SK-N-SH (cell line): ENCODE measurements at places on chromosomes 1 and 21.

- peak; percentile 95 for DNase-seq
These were observed 12.4 kb upstream of the SLC19A1 start for GRCh38 chr21:45554477-45555175.

GRCh38 chr1:29437946-29438345 is 201.6 kb downstream of the PTPRU start:
- DNase-seq, result no peak

GRCh38 chr1:33387625-33388024 is 43.3 kb downstream of the PHC2 start:
- no peak for DNase-seq

DNA sequence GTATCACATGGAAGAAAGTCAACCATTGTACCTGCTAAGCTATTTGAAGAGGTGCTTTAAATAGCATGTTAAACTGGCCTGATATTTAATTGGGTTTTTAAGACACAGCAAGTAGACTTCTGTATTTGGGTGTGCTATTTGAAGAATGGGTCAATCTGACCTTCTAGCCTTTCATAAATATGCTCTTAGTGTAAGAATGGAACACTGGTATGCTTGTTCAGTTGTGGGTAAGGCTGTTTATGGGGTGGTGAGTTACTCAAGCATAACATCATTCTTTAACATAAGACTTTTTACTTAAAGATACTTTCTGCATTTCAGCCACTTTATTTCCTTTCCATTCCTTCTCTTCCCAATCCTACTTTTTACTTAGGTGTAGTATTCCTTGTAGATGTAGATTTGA is 21.4 kb downstream of the AHCYL1 start:
- DNase-seq, result no peak

- no peak for DNase-seq
These were observed 35.8 kb upstream of the JAK1 start for GRCh38 chr1:65002156-65002507.

DNA sequence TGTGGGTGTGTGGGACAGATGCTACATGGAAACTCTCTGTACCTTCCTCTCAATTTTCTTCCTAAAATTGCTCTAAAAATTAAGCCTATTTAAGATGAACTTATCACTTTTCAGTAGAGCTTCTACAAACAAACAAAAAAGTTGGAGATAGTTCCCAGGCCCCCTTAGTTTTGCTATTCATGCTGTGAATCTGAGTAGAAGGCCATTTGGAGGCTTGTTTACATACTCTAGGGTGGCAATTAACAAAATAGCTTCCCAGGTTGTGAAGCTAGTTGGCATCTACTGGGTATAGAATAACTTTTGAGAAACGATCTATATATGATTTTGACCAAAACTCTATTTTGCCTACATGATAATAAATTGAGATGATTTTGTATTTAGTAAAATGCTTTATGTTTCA is 541.4 kb upstream of the B3GALT2 start:
- no peak for DNase-seq

DNA sequence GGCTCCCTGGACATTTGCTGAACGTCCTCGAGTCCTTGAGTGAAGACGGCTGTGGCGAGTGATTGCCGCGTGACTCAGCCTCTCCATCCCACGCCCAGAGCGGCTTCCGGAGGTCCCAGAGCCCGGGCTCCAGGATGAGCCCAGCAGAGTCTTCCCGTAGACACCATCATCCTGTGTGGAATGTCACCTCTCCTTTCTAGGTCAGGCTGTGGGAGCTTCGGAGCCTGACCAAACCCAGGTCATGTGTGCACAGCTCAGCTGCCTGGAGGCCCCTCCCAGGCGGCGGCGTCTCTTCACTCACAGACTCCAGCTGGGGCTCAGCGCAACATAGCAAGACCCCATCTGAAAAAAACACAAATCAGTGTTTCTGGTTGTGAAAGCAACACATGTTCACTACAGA is 38.2 kb downstream of the PRKCZ start:
- DNase-seq, result no peak
